ENCODE measurements at places on chromosomes 2 and 18.
A peak's percentile ranks its signal among the peaks of the same experiment; 100 is the strongest.

DNA sequence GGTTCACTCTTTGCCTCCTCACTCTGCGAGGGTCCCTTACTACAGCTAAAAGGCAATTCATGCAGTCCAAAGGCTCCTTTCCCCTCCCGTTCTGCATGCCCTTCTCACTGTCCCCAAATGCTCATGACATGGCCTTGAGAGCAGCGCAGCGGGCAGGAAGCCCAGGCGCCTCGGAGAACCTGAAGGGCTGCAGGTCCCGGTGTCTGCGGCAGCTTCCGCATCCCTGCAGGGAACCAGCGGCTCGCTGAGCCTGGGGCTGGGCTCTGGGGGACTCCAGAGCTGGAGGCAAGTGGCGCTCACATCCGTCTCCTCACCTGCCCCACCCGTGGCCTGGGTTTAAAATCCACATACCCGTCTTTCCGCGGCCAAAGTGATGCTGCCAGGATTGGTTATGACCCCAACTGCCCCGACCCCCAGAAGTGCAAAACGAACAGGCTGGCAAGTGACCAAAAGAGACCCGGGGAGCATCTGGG, 462 bp upstream of the CIDEA start:
- DNase-seq: no peak

GRCh38 chr2:240234503-240234951, 94.1 kb upstream of the OTOS start:
- DNase-seq: no peak

GRCh38 chr2:60742419-60742818, 13.6 kb upstream of the PAPOLG start:
- no peak for DNase-seq

DNA sequence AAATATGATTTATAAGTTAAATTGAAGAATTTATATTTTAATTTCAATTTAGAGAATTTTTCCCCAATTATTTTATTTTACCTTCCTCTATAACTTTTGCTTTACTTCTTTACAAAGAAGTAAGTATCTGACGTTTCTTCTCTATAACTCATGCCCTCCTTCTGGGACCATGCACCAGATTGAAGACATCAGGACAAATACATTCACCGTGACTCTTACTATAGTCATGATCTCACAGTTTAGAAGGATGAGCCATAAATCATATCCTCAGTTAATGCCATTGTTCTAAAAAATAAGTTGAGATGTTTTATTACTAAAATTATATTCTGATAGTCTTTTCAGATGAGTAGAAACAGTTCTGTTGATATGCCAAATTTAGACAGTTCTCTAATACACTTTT, 279.3 kb downstream of the TMX3 start:
- DNase-seq: no peak

- peak; percentile 75 for DNase-seq
Observed at GRCh38 chr2:156476850-156477206, 40.6 kb downstream of the GPD2 start.
